ENCODE measurements at places on chromosomes 5 and 9.

GRCh38 chr5:115458003-115458409 lies 86.6 kb downstream of the FEM1C start:
- DNase-seq: no peak

DNA sequence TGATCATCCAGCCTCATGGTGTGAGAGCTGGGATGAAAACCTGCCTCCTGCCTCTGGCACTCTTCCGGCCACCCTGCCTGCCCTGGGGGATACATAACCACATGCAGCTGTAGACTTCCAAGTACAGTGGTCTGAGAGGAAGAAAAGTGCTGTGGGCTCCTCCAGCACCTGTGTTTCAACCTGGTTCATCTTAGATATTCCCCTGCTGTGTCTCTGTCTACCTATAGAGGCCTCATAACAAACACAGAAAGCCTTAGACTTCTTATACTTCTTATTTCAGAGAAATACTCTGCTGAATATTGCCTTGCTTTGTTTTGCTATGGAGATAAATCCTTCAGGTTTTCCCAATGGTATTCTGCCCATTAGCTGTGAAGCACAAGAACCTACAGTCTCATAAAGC lies 19.6 kb upstream of the TNFAIP8 start:
- DNase-seq: no peak

GRCh38 chr9:96619491-96620180 lies at the start of gene CDC14B:
CDC14B (minus strand) TSS chr9:96619843; CDS start chr9:96619378, 465 bp downstream.
- peak; percentile 91 for DNase-seq

- DNase-seq: peak; percentile 83
These were observed 482.9 kb downstream of the AGTPBP1 start for GRCh38 chr9:85258823-85259370.

DNA sequence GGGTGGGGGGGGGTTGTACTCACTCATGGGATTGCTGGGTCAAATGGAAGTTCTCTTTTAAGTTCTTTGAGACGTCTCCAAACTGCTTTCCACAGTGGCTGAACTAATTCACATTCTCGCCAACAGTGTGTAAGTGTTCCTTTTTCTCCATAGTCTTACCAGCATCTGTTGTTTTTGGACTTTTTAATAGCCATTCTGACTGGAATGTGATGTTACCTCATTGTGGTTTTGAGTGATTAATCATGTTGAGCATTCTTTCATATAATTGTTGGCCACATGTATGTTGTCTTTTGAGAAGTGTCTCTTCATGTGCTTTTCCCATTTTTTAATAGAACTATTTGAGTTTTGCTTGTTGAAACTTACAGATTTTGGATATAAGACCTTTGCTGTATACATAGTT lies 94.9 kb upstream of the PLPPR1 start:
- DNase-seq: peak; percentile 52

GRCh38 chr9:35905912-35906679 lies at the start of gene HRCT1:
HRCT1 (plus strand) TSS chr9:35906202; CDS start chr9:35906288, 86 bp downstream.
- peak; percentile 99 for DNase-seq

GRCh38 chr5:128426090-128426534 lies 111.9 kb downstream of the FBN2 start:
- DNase-seq: no peak

- peak; percentile 56 for DNase-seq
These were observed 363 bp upstream of the SLC25A48 start for GRCh38 chr5:135833961-135834638.

DNA sequence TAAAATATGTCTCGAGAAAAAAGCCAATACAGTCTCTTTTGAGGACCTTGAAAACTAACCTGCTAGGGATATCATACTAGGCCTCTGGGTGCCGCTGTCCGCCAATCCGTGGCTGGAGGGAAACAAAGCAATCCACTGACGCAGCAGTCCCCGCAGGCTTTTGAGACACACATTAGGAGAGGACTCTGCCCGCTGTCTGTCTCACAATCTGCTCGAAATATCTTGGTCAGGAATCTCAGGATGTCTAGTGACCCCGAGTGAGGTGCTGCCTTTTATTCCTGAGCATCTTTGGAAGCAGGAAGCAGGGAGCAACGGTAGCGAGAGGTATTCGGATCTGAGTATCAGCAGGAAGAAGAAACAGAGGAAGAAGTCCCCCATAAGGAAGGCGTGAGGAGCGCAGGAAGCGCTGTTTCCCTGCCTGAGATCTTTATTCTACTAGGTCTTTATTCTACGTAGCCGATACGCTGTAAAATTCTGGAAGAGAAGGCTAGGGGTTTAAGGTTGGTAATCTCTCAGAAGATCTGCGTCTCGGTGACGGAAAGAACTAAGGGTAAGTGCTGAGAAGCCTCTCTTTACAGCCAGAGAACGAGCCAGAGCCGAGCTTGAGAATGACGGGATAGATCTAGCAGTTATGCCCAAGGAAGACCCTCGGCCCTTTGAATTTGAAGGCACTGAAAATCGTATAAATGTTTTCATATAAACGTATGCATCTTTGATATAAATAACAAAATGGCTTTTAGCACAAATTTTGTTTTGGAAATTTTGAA lies 4.0 kb upstream of the PCDHGA1 start:
- peak; percentile 39 for DNase-seq
